ENCODE measurements at places on chromosomes 2 and 18. TPM values are rescaled to one million over a fixed set of nuclear protein-coding genes. Genes with fewer than 3 reads are reported as not detected.

The ARHGAP25 gene
- total RNA-seq: 124 TPM

The CDH20 gene
- total RNA-seq: 0.21 TPM

The RAB31 gene
- total RNA-seq: 2.2 TPM

The HOXD11 gene
- total RNA-seq: not detected

The FAM237A gene
- not detected for total RNA-seq

The LRRFIP1 gene
- total RNA-seq: 103 TPM

The GREB1 gene
- 1.1 TPM for total RNA-seq

The EVA1A gene
- not detected for total RNA-seq

The TMEM200C gene
- total RNA-seq: not detected

The PLEKHA3 gene
- total RNA-seq: 40.6 TPM

The OBSL1 gene
- 1.1 TPM for total RNA-seq

The DAW1 gene
- total RNA-seq: not detected

The SPATA3 gene
- not detected for total RNA-seq

The HRH4 gene
- total RNA-seq: not detected

The TRMT61B gene
- 22.8 TPM for total RNA-seq

The AQP12A gene
- total RNA-seq: not detected

The SERPINB12 gene
- total RNA-seq: not detected

The MEP1B gene
- 0.30 TPM for total RNA-seq

The SCN7A gene
- not detected for total RNA-seq

The RAPGEF4 gene
- total RNA-seq: 1.8 TPM

The PROKR1 gene
- total RNA-seq: not detected

The HAUS1 gene
- total RNA-seq: 19.8 TPM

The SP140 gene
- 23.1 TPM for total RNA-seq

The SERPINB8 gene
- total RNA-seq: 20.1 TPM

The GALM gene
- 9.5 TPM for total RNA-seq

The ZC3H6 gene
- 33.3 TPM for total RNA-seq

The GPR45 gene
- not detected for total RNA-seq

The DQX1 gene
- total RNA-seq: 0.81 TPM

The CLK1 gene
- 348 TPM for total RNA-seq

The KLHL41 gene
- total RNA-seq: not detected

The FOXI3 gene
- not detected for total RNA-seq

The SOWAHC gene
- not detected for total RNA-seq

The GAREM2 gene
- 4.3 TPM for total RNA-seq

The FAP gene
- total RNA-seq: not detected

The HOXD12 gene
- not detected for total RNA-seq

The HOXD13 gene
- not detected for total RNA-seq

The COL3A1 gene
- not detected for total RNA-seq
